ENCODE measurements at places on chromosomes 7 and 10. TPM values are rescaled to one million over a fixed set of nuclear protein-coding genes. Genes with fewer than 3 reads are reported as not detected.

DNA sequence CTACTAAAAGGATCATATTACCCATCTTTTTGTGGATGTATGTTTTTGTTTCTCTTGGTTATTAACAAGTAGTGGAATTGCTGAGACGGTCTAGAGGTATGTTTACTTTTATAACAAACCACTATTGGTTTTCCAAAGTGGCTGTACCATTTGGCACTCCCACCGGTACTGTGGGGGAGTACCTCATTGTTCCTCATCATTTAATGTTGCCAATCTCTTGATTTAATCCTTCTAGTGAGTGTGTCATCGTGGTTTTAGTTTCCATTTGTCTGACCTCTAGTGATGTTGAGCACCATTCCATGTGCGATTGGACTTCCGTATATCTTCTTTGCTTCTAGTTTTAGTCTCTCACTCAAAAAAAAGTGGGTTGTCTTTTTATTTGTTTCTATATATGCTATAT, 50.4 kb downstream of the RBM33 start:
- DNase-seq, result no peak

- no peak for DNase-seq
These were observed 2.0 kb downstream of the ANKRD2 start for GRCh38 chr10:97574374-97575126.

- DNase-seq, result no peak
These were observed 32.1 kb downstream of the SGPL1 start for GRCh38 chr10:70847659-70848360.

DNA sequence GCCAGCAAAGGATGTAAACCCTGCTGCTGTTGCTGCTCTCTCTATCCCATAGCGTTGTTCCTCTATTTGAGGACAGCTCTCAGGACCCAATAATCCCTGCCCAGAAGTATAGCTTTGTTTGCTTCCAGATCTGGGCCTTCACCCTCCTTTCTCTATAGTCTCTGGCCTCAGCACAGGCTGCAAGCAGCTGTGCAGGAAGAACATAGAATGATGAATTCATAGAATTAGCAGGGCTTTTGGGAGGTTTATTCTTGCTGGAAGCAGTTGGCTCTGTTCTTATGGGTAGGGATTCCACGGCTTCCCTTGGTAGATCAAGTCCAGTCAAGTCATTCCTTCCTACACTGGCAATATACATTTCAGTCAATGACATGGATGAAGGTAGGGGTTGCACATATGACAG, 354.7 kb downstream of the HPSE2 start:
- no peak for DNase-seq

GRCh38 chr10:131810036-131810804, 90.6 kb upstream of the PPP2R2D start:
- DNase-seq, result no peak

DNA sequence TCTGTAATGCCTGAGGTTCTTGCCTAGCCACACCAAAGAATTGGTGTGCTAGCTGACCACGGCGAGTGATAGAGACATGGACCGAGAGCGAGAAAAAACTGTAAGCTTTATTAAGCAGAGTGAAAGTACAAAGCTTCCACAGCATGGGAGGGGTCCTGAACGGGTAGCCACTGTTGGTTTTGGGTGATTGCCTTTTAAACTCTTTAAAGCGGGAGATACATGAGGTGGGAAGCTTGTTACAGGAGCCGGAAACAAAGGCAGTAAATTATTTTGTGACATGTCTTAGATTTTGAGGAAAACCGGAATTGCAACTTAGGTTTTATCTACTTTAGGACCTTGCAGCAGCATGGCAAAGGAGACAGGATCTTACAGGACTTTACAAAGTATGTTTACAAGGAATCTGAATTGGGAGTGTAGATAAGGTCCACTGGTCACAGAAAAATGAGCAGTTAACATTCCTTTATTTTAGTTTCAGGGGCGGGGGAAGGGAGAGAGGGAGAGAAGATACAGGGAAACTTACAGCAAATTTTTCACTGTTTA, 252.7 kb upstream of the MBL2 start:
- no peak for DNase-seq

GRCh38 chr10:121910673-121911420, 17.0 kb downstream of the ATE1 start:
- no peak for DNase-seq

DNA sequence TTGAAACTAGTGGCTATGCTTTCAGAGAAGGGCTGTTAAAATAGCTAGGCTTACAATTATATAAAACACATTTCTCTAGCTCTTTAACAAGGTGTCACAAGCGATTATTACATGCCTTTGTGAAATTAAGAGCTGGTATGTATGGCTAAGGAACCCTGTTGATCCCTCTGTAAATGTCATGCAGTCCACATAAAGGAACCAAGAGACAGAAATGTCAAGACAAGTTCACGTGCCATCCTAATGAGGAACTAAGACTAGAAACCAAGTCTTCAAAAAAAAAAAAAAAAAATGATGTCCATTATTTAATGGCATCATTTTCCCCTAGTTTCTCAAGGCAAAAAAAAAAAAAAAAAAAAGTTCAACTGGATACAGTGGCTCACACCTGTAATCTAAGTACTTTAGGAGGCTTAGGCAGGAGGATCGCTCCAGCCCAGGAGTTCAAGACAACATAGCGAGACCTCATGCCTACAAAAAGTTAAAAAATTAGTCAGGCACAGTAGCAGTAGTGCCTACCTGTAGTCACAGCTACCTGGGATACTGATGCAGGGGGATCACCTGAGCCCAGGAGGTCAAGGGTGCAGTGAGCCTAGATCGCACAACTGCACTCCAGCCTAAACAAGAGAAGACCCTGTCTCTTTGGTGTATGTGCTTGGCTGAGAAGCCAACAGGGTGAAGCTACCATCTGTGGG, 63.4 kb downstream of the SRPK2 start:
- no peak for DNase-seq

- no peak for DNase-seq
These were observed 754 bp downstream of the GSTO1 start for GRCh38 chr10:104255311-104255981.

Gene AZGP1
- not detected for total RNA-seq

Gene PKD1L1
- 0.31 TPM for total RNA-seq

- DNase-seq, result no peak
These were observed 149.4 kb downstream of the ZNF248 start for GRCh38 chr10:37707829-37708578.

Gene LAMB4
- total RNA-seq, result not detected

Gene SPDYE2B
- not detected for total RNA-seq

DNA sequence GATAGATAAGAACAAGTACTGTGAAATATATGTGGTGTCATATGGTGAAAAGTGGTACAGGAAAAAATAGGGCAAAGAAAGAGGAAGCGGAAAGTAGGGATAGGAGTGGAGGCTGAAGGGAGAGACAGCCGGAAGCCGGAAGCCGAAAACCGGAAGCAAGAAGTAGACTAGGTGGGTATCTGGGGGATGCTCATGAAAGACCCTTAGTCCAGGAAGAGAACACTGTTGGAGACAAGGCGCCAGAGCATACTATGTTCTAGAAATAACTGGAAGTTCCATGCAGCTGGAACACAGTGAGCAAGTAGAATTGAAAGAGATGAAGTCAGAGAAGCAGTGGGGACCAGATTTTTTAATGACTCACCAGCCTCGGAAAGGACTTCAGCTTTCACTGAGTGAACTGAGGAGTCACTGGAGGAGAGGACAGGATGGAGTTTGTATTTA, 22.5 kb downstream of the ST8SIA6 start:
- DNase-seq, result no peak

DNA sequence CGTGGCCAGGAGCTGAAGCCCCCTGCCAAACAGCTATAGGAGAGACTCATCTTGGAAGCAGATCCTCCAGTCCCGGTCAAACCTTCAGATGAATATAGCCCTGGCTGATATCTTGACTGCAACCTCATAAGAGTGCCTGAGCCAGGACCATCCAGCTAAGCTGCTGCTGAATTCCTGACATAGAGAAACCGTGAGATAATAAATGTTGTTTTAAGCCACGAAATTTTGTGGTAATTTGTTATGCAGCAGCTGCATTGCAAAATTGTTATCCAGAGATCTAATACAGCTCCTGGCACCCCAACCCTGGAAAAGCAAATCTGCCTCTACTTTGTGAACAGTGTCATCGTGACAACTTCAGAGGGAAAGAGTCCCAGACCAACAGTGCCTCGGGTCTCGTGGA, 119.9 kb downstream of the CREB5 start:
- no peak for DNase-seq

Gene LIPJ
- total RNA-seq, result not detected

GRCh38 chr10:57579926-57580325, 687.8 kb downstream of the IPMK start:
- no peak for DNase-seq

Gene FRMD4A
- 2.1 TPM for total RNA-seq

GRCh38 chr10:48589266-48589665, 15.6 kb downstream of the ARHGAP22 start:
- no peak for DNase-seq

GRCh38 chr7:155833651-155834050, 21.4 kb upstream of the SHH start:
- DNase-seq, result no peak

DNA sequence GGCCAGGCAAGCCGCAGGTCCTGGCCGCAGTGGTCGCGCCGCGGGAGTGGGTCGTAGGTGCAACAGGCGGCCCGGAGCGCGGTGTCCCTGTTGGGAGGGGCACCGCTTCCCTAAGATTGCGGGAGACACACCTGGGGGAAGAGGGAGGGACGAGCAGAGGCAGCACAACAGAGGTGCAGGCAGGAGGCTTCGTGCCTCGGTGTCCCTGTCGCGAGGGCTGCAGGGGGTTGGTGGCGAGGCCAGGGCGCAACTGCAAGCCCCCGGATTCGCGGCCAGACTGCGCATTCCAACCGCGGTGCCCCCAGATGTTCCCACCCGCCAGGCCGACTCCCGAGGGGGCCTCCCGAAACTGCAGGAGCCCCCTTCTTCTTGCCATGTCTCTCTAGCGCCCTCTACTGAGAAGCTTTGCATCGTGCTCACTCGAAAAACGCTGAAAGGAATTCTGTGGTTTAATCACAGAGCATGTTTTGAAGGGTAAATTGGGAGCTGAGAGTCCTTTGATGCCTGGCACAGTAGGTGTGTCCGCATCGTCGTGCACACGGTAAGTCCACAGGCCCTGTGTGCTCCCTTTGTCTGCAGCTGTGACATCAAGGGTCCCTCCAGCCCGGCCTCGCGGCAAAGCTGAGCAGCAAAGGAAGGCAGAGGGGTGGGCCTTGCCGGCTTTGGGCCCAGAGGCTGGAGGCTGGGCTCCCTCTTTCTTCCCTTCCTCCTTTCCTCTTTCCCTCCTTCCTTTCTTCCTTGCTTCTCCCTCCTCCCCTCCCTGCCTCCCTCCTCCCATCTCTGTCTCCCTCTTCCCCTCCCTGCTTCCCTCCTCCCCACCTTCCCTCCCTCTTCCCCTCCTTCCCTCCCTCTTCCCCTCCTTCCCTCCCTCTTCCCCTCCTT, 6.2 kb upstream of the MBL2 start:
- no peak for DNase-seq

DNA sequence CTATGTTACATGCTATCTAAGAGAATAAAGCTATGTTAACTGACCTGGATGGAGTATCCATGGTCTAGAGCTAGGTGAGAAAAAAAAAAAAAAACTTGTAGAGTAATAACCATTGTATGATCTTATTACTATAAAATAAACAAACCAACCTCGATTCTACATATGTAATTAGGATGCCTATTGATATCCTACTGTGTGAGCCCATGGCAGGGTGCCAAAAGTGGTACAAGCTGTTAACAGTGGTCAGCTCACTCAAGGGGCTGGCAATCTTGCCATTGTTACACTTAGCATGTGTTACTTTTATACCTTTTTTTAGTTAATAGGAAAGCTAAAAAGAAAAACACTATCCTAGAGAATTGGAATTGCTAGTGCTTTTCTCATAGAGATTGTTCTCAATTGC, 13.5 kb upstream of the IL6 start:
- DNase-seq, result no peak

Gene GJD4
- total RNA-seq, result not detected

- DNase-seq, result no peak
These were observed 94.3 kb downstream of the IPMK start for GRCh38 chr10:58173391-58173790.

Gene PKD2L1
- total RNA-seq, result not detected

- no peak for DNase-seq
These were observed 22.5 kb upstream of the CHRM2 start for GRCh38 chr7:136845899-136846465.

DNA sequence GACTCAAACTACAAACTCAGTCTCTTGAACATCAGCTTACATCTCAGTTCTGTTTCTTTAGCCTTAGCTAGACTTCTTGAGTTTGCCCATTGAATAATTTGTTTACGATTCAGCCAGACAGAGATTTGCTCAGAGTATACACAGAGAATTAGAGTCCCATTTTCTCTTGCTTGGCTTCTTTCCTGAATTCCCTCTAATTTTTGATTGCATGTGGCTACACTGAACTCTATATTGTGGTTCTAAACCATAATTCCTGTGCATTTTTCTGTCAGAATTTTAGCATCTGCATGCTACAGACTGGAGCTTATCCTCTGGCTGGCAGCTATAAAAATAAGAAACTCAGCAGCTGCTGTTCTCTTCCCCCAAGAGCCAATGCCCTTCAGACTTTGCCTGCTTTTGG, 354.9 kb downstream of the MDFIC start:
- no peak for DNase-seq

DNA sequence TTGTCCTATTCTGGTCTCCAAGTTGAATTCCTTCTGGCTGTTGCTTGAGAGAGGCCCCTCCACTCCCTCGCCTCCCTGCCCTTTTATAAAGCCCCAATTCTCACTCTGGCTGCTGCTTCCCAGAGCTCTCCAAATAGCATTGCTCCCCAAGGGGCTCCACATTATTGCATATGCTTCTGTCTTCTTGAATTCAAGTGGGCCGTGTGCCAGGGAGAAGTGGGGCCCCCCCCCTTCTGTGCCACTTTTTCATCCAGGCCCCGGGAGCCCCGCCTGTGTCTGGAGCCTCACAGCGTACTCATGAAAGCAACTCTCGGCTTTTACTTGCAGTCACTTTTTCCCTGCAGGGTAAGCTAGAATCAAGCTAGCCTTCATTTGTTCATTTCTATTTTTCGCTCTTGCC, 265.1 kb downstream of the CCSER2 start:
- DNase-seq, result no peak

Gene C10orf62
- not detected for total RNA-seq

DNA sequence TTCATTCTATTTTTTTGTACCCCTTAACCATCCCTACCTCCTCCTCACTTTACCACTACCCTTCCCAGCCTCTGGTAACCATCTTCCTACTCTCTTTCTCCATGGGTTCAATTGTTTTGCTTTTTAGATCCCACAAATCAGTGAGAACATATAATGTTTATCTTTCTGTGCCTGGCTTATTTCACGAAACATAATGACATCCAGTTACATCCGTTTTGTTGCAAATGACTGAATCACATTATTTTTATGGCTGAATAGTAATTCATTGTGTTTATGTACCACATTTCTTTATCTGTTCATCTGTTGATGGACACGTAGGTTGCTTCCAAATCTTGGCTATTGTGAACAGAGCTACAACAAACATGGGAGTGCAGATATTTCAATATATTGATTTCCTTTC, 24.1 kb downstream of the ATRNL1 start:
- DNase-seq, result no peak

- no peak for DNase-seq
These were observed 253.2 kb upstream of the FZD8 start for GRCh38 chr10:35895331-35895730.

GRCh38 chr7:147858421-147858820, 732.1 kb upstream of the C7orf33 start:
- no peak for DNase-seq

GRCh38 chr10:114902151-114902550, 35.8 kb upstream of the TRUB1 start:
- no peak for DNase-seq

Gene CXCL12
- total RNA-seq, result 2.0 TPM

Measured in natural killer cell treated with Interleukin-12 subunit alpha and Interleukin-12 subunit beta and Interleukin-15 and Interleukin-18, amount 100 ng/mL, for 72 hours (primary cell).